Myocyte (in vitro differentiated cells): ENCODE measurements at places on chromosomes 16 and 17. TPM values are rescaled to one million over a fixed set of nuclear protein-coding genes. Genes with fewer than 3 reads are reported as not detected.
A peak's percentile ranks its signal among the peaks of the same experiment; 100 is the strongest.

GRCh38 chr17:75219815-75220214 lies 14.3 kb downstream of the NUP85 start:
- DNase-seq, result no peak

- DNase-seq, result no peak
Measured at GRCh38 chr17:77178563-77178962, 37.8 kb downstream of the SEC14L1 start.

GRCh38 chr16:82995924-82996441 lies 369.2 kb downstream of the CDH13 start:
- peak; percentile 74 for DNase-seq

DNA sequence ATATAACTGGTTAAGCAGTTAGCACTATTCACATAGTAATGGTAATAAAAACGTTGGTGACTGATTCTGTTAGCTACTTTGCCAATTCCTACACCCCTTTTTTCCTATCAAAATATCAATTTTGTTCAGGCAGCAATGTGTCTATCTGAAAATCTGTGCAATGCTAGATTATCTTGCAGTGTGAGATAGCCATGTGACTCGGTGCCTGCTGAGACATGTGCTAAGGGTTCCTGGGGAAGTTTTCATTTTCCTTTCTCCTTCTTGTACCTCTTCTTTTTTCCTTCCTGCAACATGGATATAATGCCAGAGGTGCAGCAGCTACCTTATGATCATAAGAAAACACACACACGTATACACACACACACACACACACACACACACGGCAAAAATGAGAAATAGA lies 100.5 kb upstream of the SHISA6 start:
- no peak for DNase-seq

DNA sequence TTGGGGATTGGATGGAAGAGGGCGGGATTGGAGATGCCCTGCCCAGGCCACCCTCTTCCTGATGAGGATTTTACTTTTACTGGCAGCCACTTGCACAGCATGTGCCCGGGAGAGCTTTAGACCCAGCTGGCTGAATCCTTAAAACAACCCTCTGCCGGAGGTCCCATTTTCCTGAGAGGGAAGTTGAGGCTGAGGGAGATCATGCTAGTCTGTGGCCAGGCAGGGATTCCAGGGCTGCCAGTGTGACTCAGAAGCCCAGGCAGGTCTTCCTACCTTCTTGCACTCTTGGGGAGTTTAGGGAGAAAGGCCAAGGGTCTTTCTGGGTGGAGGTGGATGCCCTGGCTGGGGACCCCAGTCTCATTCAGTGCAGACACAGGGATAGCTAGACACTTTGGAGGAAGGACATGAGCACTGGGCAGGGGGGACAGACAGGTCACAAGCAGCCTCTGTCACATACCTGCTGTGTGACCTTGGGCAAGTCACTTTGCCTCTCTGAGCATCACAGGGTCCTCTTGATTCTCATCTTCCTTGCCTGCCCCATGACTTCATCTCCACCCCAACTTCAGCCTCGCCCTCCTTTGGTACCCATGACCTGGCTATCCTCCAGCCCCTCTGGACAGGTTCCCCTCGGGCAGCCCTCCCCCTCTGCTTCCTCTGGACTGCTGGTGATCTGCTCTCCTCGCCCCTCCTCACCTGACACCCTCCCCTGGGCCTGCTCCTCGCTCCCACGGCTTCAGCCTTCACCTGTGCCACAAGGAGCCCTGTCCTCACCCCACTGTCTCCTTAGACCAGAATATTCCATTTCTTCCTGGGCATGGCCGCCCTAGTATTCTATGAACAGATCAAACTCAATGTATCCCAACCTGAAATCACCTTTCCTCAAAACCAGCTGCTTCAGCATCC lies 11.3 kb upstream of the DCAF7 start:
- DNase-seq, result no peak

ITGAD gene
- total RNA-seq, result not detected in 2 replicates
